Stimulated activated CD4-positive, alpha-beta T cell treated with anti-CD3 and anti-CD28 coated beads, Interleukin-2, amount 100 ng/mL, for 24 hours (primary cell): ENCODE measurements at places on chromosomes 11 and 22.

DNA sequence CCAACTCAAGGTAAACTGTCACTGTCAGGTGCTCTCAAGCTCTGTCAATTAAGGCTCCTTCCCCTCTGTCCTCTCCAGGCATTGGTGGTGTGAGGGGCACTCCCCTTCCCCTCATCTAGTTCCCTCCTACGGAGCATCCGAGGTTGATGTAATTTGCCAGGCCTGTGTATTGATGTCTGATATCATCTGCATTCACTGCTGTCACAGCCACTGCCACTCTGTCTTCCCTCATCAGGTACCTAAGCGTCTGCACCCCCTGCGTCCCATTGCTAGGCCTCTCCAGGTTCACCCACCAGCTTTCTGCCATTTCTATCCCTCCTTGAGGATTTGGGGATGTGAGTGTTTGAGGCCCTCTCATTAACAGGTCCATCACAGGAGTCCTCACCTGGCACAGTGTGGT, 50.0 kb upstream of the SYT13 start:
- DNase-seq, result no peak

- no peak for DNase-seq
These were observed 710.3 kb downstream of the KCNA4 start for GRCh38 chr11:29306527-29306926.

- DNase-seq, result no peak
These were observed 8.5 kb downstream of the SPON1 start for GRCh38 chr11:13970986-13971385.

DNA sequence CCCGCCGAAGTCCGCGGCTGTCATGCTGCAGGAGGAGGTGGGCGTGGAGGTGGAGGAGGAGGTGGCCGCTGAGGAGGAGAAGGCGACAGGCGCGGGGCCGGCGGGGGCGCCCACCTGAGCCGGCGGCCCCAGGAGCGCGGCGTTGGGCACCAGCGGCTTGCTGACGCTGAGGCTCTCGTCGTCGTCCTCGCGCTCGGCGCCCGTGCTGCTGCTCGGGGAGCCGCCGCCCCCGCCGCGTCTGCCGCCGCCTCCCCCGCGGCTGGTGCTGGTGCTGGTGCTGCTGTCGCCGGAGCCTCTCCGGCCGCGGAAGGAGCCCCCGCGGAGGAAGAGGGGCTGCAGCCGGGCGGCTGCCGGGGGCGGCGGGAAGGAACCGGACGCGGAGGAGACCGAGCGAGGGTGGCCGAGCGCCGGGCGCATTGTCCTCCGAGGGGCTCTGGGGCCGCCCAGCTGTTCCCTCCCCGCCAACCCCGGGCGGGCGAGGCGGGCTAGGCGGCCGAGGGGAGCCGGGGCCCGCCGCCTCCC, 388 bp downstream of the TMEM121B start:
- DNase-seq, result peak; percentile 45

GRCh38 chr11:78227921-78228320, 39.2 kb downstream of the USP35 start:
- no peak for DNase-seq

GRCh38 chr11:2390725-2391151, 9.8 kb upstream of the TSSC4 start:
- DNase-seq, result no peak

- no peak for DNase-seq
These were observed 1.9 kb upstream of the FAT3 start for GRCh38 chr11:92222701-92223100.

DNA sequence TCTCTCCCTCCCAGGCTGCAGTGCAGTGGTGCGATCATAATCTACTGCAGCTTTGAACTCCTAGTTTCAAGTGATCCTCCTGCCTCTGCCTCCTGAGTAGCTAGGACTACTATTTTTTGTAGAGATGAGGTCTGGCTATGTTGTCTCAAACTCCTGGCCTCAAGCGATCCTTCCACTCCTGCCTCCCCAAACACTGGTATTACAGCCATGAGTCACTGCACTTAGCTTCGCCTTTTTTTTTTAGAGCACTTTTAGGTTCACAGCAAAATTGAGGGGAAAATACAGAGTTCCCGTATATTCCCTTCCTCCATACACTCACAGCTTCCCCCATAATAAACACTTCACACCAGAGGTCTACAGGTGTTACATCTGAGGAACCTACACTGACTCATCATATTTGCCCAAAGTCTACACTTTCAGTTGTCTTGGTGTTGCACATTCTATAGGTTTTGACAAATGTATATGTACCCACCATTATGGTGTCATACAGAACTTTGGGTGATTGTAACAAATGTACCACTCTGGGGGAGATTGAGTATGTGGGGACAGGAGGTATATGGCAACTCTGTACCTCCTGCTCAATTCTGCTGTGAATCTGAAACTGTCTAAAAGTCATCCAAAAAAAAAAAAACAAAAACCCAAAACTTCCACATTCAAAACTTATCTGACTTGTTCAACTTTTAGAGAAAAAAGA, 11.3 kb upstream of the SLC37A4 start:
- DNase-seq, result no peak

GRCh38 chr11:44568658-44569473, 3.4 kb downstream of the CD82 start:
- peak; percentile 89 for DNase-seq

GRCh38 chr11:69073469-69073868, 24.7 kb downstream of the TPCN2 start:
- no peak for DNase-seq

GRCh38 chr11:1844221-1845094, 5.7 kb downstream of the TNNI2 start:
- DNase-seq, result peak; percentile 59
